ENCODE measurements at places on chromosomes 1 and 21. TPM values are rescaled to one million over a fixed set of nuclear protein-coding genes. Genes with fewer than 3 reads are reported as not detected.

ADAM30 gene
- not detected for total RNA-seq

- peak; percentile 60 for DNase-seq
- H3K4me1 ChIP-seq = peaks cover 46% of the 10 kb centered on the region
- peak overlapping the region; percentile 38 for H3K4me3 ChIP-seq
- peaks cover 23% of the 10 kb centered on the region for H3K27me3 ChIP-seq
- peak overlapping the region; percentile 57 for H3K27ac ChIP-seq
These were observed 34.7 kb downstream of the B3GALT5 start for GRCh38 chr21:39647476-39647875.

GRCh38 chr1:46576596-46576995 lies 25.1 kb upstream of the KNCN start:
- H3K4me1 ChIP-seq = peaks cover 9% of the 10 kb centered on the region
- H3K27ac ChIP-seq = no peak overlapping the region
- no peak overlapping the region for H3K4me3 ChIP-seq
- peaks cover 14% of the 10 kb centered on the region for H3K36me3 ChIP-seq
- no peaks in the 10 kb centered on the region for H3K27me3 ChIP-seq
- DNase-seq = no peak

CRYZ gene
- 38.3 TPM for total RNA-seq

- no peaks in the 10 kb centered on the region for H3K4me1 ChIP-seq
- no peak for DNase-seq
- no peak overlapping the region for H3K27ac ChIP-seq
- H3K4me3 ChIP-seq = no peak overlapping the region
- H3K27me3 ChIP-seq = peaks cover 5% of the 10 kb centered on the region
These were observed 187.5 kb downstream of the PDE4B start for GRCh38 chr1:65980237-65980636.

DNA sequence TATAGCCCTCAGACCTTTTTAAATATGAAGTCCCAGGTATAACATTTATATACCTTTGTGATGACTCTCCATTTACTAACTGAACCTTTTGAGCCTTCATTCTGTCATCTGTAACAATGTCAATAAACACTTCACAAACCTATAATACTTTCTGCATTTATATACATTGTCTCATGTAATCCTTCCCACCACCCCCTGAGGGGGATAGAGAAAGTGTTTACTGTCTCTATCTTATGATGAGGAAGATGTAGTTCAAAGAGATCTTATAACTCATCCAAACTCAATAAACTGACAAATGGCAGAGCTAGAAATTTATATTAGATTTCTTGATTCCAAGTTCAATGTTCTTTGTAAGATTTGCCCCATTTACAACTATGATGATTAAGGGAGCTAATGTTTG lies 48.3 kb upstream of the CR2 start:
- H3K4me3 ChIP-seq = no peak overlapping the region
- no peak for DNase-seq
- no peak overlapping the region for H3K27ac ChIP-seq
- H3K27me3 ChIP-seq = no peaks in the 10 kb centered on the region
- H3K4me1 ChIP-seq = no peaks in the 10 kb centered on the region

DNA sequence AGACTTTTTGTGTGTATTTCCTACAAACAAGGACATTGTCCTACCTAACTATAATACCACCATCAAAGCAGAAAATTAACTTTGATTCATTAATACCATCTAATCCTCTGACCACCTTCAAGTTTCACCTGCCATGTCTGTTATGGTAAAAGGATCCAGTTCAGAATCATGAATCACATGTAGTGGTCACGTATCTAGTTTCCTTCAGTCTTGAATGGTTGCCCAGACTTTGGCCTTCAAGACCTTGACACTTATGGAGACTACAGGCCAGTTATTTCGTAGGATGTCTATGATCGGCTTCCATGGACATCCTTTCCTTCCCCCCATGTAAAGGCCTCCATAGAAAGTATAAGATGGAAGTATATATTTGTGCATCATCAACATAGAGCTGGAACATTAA lies 10.4 kb upstream of the IFNAR2 start:
- H3K4me3 ChIP-seq = no peak overlapping the region
- no peaks in the 10 kb centered on the region for H3K36me3 ChIP-seq
- H3K27ac ChIP-seq = no peak overlapping the region
- no peak for DNase-seq
- H3K4me1 ChIP-seq = no peaks in the 10 kb centered on the region

DNA sequence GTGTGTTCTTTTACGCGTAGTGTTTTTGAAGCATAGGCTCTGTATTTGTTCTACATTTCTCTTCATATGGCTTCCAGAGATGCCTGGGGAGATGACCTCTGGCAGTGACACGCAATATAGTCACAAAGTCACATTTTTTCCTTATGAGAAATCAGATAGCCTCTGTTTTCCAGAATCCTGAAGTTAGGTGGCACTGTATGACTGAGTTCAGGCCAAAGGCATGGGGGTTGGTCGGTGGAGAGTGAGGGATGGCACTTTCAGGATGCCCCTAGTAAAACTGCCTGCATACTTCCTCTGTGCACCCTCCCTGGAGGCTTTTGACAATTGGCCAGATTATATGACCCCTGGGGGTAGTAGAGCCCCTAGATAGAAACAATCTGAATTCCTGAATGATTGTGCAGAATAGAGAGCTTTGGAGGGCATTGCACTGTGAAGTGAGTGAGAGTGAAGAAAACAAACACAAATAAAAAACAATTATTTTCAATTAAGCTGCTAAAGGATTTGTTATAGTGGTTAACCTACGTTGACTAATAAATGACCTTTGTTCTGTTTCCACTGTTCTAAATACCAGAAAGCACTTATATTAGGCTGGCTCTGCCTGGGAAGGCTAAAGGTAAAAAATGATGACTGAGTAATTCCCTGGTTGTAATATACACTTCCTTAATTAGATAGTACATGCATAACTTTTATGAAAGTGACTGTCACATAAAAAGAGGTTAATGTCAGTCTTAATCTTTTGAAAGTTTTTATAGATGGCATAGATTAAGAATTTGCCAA lies 1660.8 kb downstream of the PLA2G4A start:
- no peaks in the 10 kb centered on the region for H3K36me3 ChIP-seq
- DNase-seq = peak; percentile 44
- no peak overlapping the region for H3K4me3 ChIP-seq

- H3K27me3 ChIP-seq = peaks cover 29% of the 10 kb centered on the region
- peaks cover 56% of the 10 kb centered on the region for H3K4me1 ChIP-seq
- H3K36me3 ChIP-seq = no peaks in the 10 kb centered on the region
- H3K27ac ChIP-seq = peak overlapping the region; percentile 92
- H3K4me3 ChIP-seq = peak overlapping the region; percentile 74
- DNase-seq = peak; percentile 44
These were observed 7.1 kb upstream of the ITGB2 start for GRCh38 chr21:44927587-44928461.

GRCh38 chr1:200888349-200888838 lies 6.3 kb upstream of the INAVA start:
- no peaks in the 10 kb centered on the region for H3K36me3 ChIP-seq
- no peak overlapping the region for H3K27ac ChIP-seq
- DNase-seq = no peak
- H3K4me3 ChIP-seq = no peak overlapping the region

DNA sequence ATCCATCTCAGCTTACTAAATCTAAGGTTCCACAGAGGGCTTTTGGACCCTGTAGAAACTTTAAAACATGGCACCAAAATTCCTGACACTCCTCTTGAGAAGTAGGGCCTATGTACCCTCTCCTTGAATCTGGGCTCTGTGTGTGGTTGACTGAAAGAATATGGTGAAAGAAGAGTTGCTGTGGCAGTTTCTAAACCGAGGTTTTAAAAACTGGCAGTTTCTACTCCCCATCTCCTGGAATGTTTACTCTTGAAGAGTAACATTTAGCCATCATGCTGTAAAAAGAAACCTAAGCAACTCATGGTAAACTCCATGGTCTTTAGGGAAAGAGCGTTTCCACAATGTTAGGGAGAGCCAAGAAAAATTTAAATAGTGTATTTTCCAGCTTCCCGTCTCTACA lies 4.6 kb upstream of the CMPK1 start:
- H3K4me3 ChIP-seq = no peak overlapping the region
- H3K27me3 ChIP-seq = no peaks in the 10 kb centered on the region
- DNase-seq = no peak
- no peaks in the 10 kb centered on the region for H3K4me1 ChIP-seq
- H3K36me3 ChIP-seq = no peaks in the 10 kb centered on the region

MAB21L3 gene
- total RNA-seq = 0.24 TPM

GRCh38 chr1:186307445-186307844 lies 67.6 kb downstream of the TPR start:
- H3K4me3 ChIP-seq = no peak overlapping the region
- no peaks in the 10 kb centered on the region for H3K4me1 ChIP-seq
- no peaks in the 10 kb centered on the region for H3K36me3 ChIP-seq
- DNase-seq = no peak

- H3K4me1 ChIP-seq = peaks cover 16% of the 10 kb centered on the region
- H3K36me3 ChIP-seq = no peaks in the 10 kb centered on the region
- no peak overlapping the region for H3K4me3 ChIP-seq
- no peaks in the 10 kb centered on the region for H3K27me3 ChIP-seq
- DNase-seq = no peak
These were observed 17.7 kb downstream of the NMNAT1 start for GRCh38 chr1:9960706-9961562.

GRCh38 chr1:41581216-41582003 lies 96.9 kb upstream of the EDN2 start:
- DNase-seq = no peak
- peaks cover 17% of the 10 kb centered on the region for H3K4me1 ChIP-seq
- H3K27me3 ChIP-seq = no peaks in the 10 kb centered on the region
- peak overlapping the region; percentile 25 for H3K27ac ChIP-seq
- no peaks in the 10 kb centered on the region for H3K36me3 ChIP-seq
- no peak overlapping the region for H3K4me3 ChIP-seq

GRCh38 chr1:224173523-224173922 lies 9.5 kb upstream of the DEGS1 start:
- no peak overlapping the region for H3K27ac ChIP-seq
- DNase-seq = no peak
- peaks cover 2% of the 10 kb centered on the region for H3K27me3 ChIP-seq
- no peaks in the 10 kb centered on the region for H3K36me3 ChIP-seq
- no peak overlapping the region for H3K4me3 ChIP-seq

GRCh38 chr1:173475564-173476196 lies 1.5 kb upstream of the PRDX6 start:
- peaks cover 5% of the 10 kb centered on the region for H3K27me3 ChIP-seq
- peaks cover 42% of the 10 kb centered on the region for H3K36me3 ChIP-seq
- peaks cover 52% of the 10 kb centered on the region for H3K4me1 ChIP-seq
- H3K4me3 ChIP-seq = peak overlapping the region; percentile 85
- H3K27ac ChIP-seq = peak overlapping the region; percentile 98
- DNase-seq = peak; percentile 71

TCEA3 gene
- total RNA-seq = 7.8 TPM

GRCh38 chr1:59714966-59715365 lies 99.8 kb upstream of the HOOK1 start:
- H3K27me3 ChIP-seq = no peaks in the 10 kb centered on the region
- H3K27ac ChIP-seq = no peak overlapping the region
- H3K4me1 ChIP-seq = no peaks in the 10 kb centered on the region
- H3K4me3 ChIP-seq = no peak overlapping the region

DNA sequence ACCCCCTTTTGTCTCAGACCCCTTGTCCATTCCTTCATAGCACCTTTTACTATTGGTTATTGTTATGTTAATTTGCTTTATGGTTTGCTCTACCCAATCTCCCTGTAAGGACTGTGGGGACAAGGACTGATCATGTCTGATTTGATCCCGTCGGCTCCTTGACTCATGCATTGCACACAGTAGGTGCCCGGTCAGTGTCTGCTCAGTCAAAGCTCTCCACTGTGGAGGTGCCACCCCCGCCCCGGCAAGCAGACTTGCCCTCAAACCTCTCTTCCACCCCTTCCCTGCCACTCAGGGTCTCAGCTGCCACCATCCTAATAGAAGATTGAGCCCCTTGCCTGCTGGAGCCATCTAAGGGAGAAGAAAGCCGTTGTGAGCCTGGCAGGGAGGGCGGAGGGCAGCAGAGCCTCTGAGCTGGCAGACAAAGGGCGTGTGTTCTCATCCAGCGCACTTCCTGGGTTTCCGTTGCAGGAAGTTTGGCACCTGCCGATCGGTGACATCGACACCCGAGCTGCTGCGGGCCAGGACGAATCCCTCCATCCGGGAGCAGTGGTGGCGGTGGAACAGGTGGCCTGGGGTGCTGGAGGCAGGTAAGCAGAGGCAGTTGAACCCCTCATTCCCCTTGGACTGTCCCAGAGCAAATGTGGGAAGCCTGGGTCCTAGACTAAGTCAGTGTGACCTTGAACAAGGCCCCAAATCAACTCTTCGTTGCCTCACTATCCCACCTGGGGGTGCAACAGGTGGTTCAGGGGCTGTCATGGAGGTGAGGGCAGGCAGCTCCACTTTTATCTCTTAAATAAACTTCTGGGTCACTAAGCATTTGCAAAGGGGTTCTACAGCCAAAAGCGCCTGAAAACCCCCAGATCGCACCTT lies 2.2 kb upstream of the FBLIM1 start:
- DNase-seq = no peak
- no peak overlapping the region for H3K4me3 ChIP-seq

NCAM2 gene
- 9.8 TPM for total RNA-seq

DNA sequence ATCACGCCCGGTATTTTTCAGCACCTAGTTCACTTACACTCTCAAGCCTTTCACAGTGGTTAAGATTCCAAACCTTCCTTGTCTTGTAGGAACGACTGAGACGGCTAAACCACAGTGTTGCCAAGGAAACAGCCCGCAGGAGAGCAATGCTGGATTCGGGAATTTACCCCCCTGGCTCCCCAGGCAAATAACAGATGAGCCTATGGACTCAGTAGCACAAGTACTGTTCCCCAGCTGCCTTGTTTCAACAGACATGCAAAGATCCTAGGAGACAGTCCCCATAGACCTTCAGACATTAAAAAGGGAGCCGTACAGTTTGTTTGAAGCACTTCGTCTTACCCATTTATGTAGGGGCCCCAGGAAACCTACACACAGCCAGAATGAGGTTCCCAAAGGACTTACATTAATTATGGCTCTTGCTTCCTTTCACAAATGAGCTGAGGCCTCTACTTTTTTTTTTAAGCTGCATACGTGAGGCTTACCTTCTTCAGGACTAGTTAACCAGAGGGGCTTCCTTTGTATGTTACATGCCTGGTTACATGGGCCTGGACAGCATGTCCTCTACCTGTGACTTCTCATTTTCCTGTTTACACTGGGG lies 2.7 kb downstream of the SNAPIN start:
- H3K4me1 ChIP-seq = peaks cover 27% of the 10 kb centered on the region
- H3K27ac ChIP-seq = peak overlapping the region; percentile 36
- no peak overlapping the region for H3K4me3 ChIP-seq
- DNase-seq = no peak

GRCh38 chr1:20343149-20343937 lies 52.7 kb downstream of the VWA5B1 start:
- no peak overlapping the region for H3K4me3 ChIP-seq
- no peaks in the 10 kb centered on the region for H3K4me1 ChIP-seq
- peaks cover 16% of the 10 kb centered on the region for H3K27me3 ChIP-seq
- H3K27ac ChIP-seq = no peak overlapping the region

ELF3 gene
- not detected for total RNA-seq

- no peak for DNase-seq
- no peaks in the 10 kb centered on the region for H3K36me3 ChIP-seq
- H3K4me3 ChIP-seq = no peak overlapping the region
- no peak overlapping the region for H3K27ac ChIP-seq
- peaks cover 10% of the 10 kb centered on the region for H3K4me1 ChIP-seq
These were observed 16.0 kb downstream of the HTR6 start for GRCh38 chr1:19680644-19681043.
